ENCODE measurements at places on chromosomes 6 and 20.

- DNase-seq: peak; percentile 66
Observed at GRCh38 chr20:41616228-41616627, 1.9 kb downstream of the CHD6 start.

DNA sequence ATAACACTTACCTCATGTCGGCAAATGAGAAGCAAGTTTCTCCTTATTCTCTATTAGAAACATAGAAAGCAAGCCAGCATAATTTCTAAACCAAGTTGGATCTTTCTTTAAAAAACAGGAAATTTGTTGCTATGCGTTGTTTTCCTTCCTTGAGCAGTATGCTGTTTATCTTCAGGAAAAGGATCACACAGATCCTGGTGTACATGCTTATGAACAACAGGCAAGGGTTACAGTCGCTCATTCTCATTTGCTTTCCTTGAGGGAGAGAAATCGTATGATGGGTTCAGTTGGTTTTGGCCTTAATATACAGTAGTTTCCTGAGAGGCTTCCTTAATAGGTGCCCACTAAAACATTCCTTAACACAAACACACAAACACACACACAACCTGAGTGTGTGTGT lies 118.8 kb downstream of the FYN start:
- DNase-seq: no peak

GRCh38 chr20:53068241-53068640 lies 96.1 kb downstream of the TSHZ2 start:
- no peak for DNase-seq

GRCh38 chr6:16055852-16056251 lies 73.0 kb upstream of the MYLIP start:
- DNase-seq: no peak

GRCh38 chr6:130320908-130321307 lies 44.9 kb upstream of the TMEM200A start:
- DNase-seq: no peak

DNA sequence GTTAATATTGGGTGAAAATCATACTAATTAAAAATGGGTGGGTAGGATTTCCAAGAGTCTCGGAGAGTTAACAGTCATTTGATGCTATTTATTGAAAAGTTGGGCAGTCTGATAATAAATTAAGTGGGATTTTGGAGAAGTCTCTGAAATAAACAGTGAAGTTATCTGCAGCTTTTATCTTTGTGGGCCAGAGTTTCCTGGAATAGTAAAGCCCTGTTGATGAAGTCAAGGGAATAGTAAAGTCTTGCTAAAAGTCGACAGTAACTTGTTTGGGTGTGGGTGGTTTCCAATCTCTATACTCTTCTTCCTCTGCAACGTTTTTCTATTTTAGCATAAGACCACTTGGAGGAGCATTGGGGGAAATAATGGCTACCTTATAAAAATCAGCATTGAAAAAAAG lies 493.6 kb downstream of the EPM2A start:
- no peak for DNase-seq

GRCh38 chr6:36662827-36663256 lies 15.7 kb upstream of the CDKN1A start:
- DNase-seq: no peak

GRCh38 chr20:8388141-8388540 lies 256.1 kb downstream of the PLCB1 start:
- DNase-seq: no peak

GRCh38 chr6:53858913-53859312 lies 64.1 kb downstream of the LRRC1 start:
- no peak for DNase-seq

DNA sequence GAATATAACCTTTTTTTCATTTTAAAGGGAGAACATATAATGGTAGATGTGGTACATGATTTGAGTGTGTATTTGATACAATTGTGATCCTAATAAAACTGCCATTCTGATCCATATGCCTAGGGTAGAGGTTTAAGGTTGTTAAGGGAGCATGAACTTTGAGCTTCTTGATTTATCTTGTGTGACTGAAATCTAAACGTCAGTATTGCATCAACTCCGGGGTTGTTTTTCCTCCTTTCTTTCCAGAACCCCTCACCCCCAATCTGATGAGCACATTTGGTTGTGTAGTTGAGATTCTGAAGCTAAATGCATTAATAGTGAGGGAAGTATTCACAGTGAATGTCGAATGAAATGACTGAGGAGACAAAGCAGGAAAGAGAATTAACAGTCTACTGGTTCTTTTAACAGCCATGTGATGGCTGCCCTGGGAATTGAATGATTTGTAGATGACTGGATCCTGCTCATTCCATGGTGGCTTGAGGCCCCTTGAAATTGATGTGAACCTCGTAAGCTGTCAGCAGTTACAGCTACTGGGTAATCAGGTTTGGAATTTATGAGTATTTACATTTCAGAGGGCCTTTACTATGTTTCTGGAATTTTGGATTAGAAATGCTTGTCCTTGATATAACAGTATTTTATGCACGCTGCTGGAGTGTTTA lies 44.8 kb downstream of the FARS2 start:
- no peak for DNase-seq

- peak; percentile 61 for DNase-seq
Observed at GRCh38 chr6:21808551-21809242, 215.1 kb downstream of the SOX4 start.

- DNase-seq: no peak
Observed at GRCh38 chr20:24981790-24982189, 10.8 kb downstream of the APMAP start.

- no peak for DNase-seq
Observed at GRCh38 chr6:113356139-113356538, 501.0 kb upstream of the MARCKS start.

DNA sequence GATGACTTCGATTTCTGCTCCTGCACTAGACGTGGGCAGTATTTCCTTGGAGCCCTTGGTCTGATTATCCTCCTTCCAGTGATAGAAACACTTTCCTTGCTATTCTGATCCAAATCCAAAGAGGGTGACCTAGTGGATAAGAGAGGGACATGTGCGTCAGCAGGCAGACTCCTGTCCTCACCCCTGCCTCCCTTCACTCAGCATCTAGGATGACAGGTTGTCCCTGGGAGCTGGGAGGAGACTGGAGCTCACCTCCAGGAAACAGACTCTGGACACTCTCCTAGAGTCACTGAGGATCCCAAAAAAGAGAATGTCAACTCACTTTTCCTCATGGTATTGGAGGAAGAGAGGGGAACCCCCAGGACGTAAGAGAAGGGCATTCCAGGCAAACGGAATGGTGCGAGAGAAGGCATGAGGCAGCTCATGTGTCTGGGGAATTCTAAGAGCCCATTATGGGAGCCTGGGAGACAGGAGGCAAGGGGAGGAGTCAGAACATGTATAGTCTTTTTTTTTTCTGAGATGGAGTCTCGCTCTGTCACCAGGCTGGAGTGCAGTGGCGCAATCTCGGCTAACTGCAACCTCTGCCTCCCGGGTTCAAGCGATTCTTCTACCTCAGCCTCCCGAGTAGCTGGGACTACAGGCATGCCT lies 2.2 kb downstream of the C20orf173 start:
- DNase-seq: no peak
